ENCODE measurements at places on chromosomes 3 and 15. TPM values are rescaled to one million over a fixed set of nuclear protein-coding genes. Genes with fewer than 3 reads are reported as not detected.
A peak's percentile ranks its signal among the peaks of the same experiment; 100 is the strongest.

GRCh38 chr15:20355256-20355868 lies 186.2 kb downstream of the GOLGA6L6 start:
- DNase-seq = no peak

- DNase-seq = no peak
These were observed 33.8 kb downstream of the SLCO3A1 start for GRCh38 chr15:91887321-91887720.

GRCh38 chr3:69739204-69740102 lies at the start of gene MITF:
TSS of gene MITF (plus strand) at chr3:69739464. CDS start at chr3:69739598, 134 bp downstream.
- DNase-seq = peak; percentile 93

GRCh38 chr3:15810702-15811101 lies 12.9 kb upstream of the ANKRD28 start:
- no peak for DNase-seq

GRCh38 chr3:72097053-72097452 lies 312.1 kb upstream of the PROK2 start:
- DNase-seq = no peak

DNA sequence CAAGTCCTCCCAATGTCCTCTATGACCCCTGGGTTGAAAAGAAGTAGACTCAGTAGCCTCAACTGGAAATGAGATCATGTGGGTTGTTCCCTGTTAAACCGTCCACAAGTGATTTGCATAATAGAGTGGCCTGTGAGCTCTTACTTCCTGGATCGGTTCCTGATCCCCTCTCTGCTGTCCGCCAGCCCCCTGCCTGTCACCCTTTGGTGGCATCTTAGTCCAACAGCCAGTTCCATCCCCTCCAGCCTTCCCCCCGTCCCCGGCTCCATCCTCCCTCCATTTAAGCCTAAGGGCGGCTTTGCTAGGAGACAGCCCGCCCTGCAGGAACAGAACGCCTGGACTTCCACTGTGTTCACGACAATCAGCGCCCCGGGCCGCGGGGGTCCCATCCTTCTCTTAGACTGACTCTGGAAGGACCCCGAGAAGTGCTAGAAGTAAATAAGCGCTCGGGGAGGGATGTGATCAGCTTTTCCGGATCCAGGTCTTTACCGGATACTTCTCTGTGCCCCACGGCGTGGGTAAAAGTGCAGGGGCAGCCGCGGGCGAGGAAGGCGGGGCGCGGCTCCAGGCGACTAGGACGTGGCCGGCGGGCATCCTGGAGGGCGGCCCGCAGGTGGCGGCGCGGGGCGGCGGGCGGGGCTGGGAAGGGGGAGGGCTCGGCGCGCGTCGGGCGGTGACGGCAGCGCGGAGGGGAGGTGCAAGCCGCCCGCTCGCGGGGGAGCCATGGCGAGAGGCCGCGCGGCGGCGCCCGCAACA lies 51.2 kb upstream of the ULK4 start:
- peak; percentile 96 for DNase-seq

GRCh38 chr3:169627073-169627472 lies 36.4 kb downstream of the MECOM start:
- DNase-seq = no peak

DNA sequence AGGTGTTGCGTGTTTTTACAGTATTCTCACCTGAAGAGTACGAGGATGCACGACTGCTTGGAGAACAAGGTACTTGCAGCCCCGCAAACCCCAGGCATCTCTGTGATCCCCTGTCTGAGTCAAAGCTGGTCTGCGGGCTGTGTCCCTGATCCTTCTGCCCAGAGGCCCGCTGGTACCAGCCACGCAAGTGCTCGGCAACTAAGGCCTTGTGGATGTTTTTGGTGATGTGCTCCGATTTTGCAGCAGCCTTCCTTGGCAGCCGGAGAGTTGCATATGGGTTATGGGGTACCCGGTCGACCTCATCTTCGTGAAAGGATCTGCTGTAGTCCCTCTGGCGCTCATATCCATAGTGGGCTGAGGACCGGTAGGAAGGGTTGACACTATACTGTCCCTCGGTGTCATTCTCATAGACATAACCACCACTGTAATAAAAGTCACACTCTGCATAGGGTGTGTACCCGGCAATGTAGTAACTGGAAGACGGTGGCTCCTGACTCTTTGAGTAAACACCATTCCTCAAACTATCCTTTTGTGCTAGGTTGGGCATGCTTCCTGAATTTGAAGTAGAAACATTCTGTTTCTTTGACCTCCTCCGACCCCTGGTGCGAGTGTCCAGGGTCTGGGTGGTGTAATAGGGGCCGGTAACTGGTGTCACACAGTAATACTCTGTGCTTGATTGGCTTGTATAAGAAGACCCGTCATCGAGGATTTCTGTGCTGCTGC lies 58.6 kb upstream of the LMOD3 start:
- no peak for DNase-seq

- DNase-seq = no peak
These were observed 183.7 kb downstream of the DPH6 start for GRCh38 chr15:35362195-35362829.

GRCh38 chr3:33392703-33393125 lies 47.5 kb downstream of the UBP1 start:
- no peak for DNase-seq

GRCh38 chr3:161103776-161104385 lies 1.3 kb downstream of the B3GALNT1 start:
- no peak for DNase-seq

DNA sequence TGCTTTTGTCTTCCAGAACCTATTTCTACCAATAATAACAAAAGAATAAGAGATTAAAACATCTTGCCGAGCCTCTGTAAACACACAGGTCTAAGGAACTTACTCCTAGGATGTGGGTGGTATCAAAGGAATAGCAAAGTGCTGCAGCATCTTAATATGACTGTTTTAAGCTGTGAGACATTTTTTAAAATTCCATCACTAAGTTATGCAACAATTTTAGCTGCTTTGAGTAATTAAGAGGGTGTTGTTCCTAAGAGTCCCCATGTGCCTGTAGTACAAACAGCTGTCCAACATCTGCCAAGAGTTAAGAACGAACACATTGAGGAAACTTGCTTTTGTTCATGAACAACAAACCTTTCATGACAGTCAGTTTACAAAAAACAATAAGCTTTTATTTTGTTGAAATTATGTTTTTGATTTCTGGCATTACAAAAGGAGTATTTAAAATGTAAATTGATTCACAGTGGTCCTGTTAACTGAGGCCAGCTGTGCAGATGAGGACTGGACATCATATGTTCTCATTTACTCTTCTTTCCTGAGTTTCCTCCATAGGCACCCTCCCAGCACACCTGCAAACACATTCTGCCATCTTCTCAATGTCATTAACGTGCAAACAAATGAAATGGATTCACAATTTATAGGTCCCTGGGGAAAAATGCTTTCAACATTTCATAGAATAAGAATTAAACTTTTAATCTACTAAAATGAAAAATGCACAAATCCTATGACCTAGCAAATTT lies 337.3 kb upstream of the ARHGEF26 start:
- no peak for DNase-seq

- peak; percentile 51 for DNase-seq
These were observed 244.1 kb downstream of the SLCO3A1 start for GRCh38 chr15:92097474-92098178.

DNA sequence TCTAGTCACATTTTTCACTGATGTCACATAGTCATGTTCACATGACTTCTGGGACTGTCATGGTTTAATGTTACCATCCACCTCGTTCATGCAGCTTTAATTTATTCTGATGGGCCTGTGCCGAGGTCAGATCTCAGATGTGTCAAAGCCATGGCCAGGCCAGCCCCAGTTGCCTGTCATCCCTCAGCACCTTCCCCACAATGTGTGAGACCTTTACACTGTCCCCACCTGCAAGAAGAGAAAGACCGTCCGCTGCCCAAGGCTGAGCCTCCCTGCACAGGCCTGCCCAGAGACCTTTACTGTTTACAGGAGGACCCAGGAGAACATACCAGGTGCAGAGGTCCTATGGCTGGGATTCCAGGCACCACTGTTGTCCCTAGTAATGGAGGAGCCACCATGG lies 12.8 kb upstream of the KLF15 start:
- no peak for DNase-seq

DNA sequence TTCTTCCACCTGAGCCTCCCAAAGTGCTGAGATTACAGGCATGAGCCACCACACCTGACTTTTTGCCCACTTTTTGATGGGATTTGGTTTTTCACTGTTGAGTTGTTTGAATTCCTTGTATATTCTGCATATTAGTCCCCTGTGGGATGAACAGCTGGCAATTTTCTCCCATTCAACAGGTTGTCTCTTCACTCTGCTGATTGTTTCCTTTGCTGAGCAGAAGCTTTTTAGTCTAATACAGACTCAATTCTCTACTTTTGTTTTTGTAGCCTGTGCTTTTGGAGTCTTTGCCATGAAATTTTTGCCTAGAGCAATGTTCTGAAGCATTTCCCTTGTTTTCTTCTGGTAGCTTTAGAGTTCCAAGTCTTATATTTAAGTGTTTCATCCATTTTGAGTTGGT lies 62.7 kb upstream of the MFGE8 start:
- no peak for DNase-seq

- no peak for DNase-seq
These were observed 27.3 kb downstream of the CCDC33 start for GRCh38 chr15:74263466-74263865.

DNA sequence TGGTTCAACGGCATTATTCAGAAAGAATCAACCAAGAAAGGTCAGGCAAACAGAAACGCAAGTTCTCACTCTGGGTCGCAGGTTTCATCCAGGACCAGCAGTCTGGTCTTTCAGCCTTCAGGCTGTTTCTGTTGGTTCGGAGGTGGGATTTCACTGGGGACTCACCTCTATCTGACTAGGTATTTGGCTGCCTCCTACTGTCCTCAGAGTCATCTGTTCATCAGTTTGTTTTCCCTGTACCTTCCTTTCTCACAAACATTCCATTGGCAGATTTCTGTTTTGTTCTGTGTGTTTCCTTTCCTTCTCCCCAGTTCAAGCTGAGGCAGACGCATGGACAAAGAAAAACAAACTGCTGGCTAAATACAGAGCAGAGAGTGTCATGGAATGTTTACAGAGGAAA lies 1046.6 kb upstream of the CFAP20DC start:
- DNase-seq = no peak

DNA sequence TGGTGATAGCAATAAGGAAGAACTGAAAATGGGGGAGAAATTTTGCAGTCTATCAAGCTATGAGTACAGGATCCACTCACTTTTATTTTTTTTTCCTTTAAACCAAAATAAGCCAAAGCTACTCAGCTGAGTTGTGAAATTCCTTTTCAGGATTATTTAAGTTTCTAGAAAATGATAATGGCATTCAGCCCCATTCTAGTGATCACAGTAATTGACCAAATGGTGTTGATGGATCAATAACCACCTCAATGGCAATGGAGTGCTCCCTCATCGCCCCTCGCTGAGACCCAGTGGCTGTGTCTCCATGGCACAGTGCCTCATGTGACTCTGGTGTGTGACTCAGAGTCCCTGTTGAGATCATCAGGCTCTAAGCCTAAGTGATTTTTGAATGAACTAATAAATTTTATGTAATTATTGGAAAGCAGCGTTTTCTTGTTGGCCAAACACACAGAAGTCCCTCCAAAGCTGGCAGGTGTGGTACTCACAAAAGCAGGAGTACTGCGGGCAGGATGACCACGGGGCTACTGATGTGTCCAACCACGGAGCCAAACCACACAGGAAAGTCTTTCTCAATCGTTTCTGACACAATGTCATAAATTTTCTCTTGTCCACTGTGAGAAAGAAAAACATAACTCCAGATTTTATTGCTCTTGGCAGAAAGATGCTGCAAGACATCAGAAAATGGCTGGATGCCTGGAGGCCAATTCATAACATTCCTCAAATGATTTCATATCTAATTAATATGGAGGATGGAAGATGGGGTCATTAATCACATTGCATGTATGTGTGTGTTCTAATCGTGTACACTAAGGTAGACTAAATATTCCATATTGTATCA lies 14.4 kb upstream of the STARD5 start:
- no peak for DNase-seq

GRCh38 chr3:193827871-193828270 lies 234.9 kb downstream of the OPA1 start:
- DNase-seq = no peak

DNA sequence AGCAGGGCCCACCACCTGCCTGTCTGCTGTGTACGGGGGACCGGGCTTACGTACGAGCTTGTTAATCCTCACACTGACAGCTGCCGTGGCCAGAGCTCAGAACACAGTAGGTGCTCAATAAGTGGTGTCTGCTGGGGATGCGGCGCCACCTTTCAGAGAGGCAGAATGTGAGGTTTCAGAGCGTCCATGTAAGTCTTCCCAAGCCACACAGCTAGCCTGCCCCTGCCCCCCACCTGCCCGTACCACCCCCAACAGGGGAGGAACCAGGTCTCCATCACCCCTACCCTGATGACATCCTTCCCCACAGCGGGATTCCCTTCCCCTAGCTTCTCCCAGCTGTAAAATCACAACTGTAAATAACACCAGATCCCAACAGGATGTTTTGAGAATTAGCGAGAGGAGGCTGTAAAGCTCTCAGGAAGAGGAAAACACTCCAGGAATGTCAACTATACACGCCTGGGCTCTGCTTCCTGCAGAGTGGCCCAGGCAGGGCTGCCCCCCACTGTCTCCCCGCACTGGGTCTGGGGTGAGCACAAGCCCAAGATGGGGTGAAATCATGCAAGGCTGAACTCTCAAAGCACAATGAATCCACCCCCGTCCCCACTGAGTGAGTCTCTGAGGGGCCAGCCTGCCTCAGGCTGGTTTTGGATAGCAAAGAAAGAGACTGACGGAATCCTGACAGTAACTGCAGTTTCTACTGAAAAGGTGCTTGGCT lies 250.1 kb upstream of the LYSMD4 start:
- no peak for DNase-seq

DNA sequence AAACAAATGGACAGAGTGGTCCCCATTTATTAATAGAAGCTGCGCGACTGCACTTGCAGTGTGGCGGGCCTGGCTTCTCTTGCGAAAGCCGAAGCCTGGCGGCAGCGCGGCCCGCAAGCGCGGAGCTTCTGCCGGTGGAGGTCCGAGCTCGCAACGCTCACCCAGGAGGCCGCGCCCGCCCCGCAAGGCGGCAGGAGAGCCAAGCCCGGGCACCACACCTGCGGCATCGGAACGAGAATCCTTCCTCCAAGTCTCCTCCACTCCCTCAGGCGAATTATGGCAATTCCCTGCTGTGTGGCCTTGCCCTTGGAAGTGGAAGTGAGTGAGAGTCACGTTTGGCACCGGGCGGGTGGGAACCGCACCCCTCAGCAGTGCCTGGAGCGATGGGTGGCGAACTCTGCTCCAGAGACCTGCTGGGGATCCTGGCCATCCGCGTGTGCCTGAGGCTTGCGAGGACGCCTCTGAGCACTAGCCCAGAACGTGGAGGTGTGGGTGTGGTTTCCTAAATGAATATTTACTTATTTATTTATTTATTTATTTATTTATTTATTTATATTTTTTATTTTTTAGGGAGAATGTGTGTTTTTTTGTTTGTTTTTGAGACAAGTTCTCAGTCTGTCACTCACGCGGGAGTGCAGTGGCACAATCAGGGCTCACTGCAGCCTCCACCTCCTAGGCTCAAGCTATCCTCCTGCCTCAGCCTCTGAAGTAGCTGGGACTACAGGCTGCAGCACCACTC lies 133.7 kb upstream of the UBE2E1 start:
- no peak for DNase-seq

GRCh38 chr3:72277710-72278109 lies 492.8 kb upstream of the PROK2 start:
- no peak for DNase-seq

Gene DUOXA2
- not detected for total RNA-seq

Gene CMTM8
- total RNA-seq = not detected

Gene SCN11A
- not detected for total RNA-seq
